ENCODE measurements at places on chromosomes 7 and 10.

DNA sequence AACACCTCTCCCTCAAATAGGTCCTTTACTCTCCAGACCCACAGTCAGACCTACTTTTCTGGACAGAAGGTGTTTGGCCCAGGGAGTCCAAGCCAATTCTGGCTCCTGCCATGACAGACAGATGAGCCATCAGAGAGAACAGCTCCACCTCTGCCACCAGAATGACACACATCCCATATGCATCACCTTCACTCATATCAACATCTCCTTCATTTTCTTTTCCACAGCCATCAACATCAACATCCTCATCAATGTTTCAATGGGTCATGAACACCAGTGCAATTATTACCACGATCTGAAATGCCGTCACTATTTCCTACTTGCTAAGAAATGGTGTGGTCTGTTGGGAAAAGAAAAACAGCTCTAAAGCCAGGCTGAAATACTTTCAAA, 67.9 kb downstream of the CCDC71L start:
- no peak for DNase-seq

- no peak for DNase-seq
Observed at GRCh38 chr10:17210361-17210760, 8.9 kb upstream of the TRDMT1 start.

DNA sequence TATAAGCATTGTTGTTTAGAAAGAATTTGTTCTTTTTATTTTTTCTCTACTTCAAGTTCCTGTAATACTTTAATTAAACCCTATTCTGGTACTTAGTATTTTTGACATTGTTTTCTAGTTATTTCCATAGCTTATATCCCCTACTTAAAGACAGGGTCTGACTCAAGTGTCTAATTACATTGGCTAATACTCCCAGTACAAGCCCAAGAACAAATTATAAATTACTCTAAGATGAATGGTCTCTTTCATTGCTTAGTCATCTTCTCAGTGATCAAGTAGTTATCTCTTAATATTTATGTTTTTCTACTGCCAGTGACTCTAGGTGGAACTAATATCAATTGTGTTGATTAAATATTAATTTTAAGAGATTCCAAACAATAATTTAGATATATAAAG, 21.6 kb downstream of the AHR start:
- no peak for DNase-seq

DNA sequence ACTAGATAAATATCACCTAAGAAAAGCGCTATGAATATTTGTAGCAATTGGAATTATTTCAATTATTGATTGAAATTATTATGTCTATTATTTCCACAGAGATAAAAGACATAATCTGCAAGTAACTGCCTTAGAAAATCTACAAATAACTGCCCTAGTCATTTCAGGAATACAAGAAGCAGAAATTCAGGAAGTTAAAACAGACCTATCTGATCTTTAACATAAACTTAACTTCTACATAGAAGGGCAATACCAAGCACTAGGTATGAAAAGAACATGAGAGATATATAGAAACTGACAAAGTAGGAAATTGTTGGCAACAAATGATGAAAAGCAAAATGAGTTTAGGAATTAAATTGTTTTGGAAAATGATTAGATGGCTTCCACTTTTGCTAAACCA, 31.8 kb upstream of the AKR1B10 start:
- DNase-seq: no peak

GRCh38 chr7:83861-84632, 108.3 kb upstream of the FAM20C start:
- DNase-seq: no peak

DNA sequence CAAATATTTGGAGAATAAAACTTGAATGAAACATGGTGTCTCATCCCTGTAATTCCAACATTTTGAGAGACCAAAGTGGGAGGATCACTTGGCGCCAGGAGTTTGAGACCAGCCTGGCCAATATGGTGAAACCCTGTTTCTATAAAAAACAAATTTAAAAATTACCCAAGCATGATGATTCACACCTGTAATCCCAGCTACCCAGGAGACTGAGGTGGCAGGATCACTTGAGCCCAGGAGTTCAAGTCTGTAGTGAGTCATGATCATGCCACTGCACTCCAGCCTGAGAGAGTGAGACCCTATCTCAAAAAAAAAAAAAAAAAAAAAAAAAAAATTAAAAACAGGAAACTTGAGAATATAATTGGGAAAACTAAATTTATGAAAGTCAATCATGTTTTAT, 481.1 kb downstream of the SEMA3D start:
- DNase-seq: no peak

DNA sequence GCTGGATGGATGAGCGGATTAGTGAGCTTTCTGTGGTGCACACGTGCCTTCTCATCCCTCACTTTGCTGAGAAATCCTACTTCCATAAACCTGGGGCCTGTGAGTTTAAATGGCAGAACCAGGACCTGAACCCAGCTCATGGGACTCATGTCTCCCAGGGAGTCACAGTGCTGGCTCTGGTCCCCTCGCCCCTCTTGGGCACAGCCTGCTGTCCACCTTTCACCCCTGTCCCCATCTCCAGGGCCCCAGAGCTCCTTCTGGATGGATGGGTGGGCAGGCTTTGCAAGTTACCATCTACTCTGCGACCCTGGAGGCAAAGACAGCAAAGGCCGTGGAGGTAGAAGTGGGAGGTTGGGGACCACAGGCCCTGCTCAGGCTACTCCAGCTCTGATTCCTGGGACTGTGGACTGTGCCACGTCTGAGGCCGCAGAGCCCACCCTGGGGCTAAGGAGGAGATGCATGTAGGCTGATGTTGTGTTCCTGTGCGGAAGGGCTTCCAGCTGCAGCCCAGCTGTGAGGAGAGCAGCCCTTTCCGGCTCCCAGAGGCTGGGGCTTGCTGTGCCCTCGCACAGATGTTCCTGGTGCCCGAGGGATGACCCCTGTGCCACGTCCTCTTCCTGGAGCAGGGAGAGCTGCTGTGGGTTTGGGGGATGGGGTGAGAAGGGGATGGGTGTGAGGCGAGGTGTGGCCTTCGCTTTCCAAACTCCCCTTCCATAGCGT, 40.3 kb downstream of the PRF1 start:
- DNase-seq: no peak

- DNase-seq: no peak
Observed at GRCh38 chr10:42960991-42961795, 115.7 kb upstream of the RET start.

DNA sequence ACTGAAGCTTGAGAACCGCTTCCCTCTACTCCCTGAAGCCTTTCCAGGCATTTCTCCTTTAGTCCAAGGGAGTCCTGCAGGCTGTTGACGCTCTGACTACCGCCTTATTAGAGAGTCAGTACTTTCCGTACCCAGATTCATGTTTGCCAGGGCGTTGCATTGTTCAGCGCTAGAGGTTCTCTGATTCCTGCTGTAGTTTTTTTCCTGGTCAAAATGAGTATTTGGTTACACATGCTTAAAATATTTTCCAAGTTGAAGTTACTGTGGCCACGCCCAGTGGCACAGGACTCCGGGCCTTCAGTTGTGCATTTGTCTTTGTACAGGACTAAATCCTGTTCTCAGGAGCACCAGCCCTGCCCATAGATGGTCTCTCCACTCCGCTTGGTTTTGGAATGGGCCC, 7.9 kb downstream of the MTURN start:
- no peak for DNase-seq

GRCh38 chr10:130961506-130962239, 349.8 kb downstream of the TCERG1L start:
- DNase-seq: no peak

- no peak for DNase-seq
Observed at GRCh38 chr7:158706273-158706704, 1.7 kb upstream of the NCAPG2 start.

All from GM19239 (cell line).